ENCODE measurements at places on chromosomes 2 and 18.

GRCh38 chr2:47520825-47521665 is 118.1 kb downstream of the MSH2 start:
- peak; percentile 84 for DNase-seq

- DNase-seq = no peak
Measured at GRCh38 chr2:40450796-40451430, 977 bp downstream of the SLC8A1 start.

- no peak for DNase-seq
Measured at GRCh38 chr2:149278872-149279264, 51.5 kb upstream of the LYPD6 start.

DNA sequence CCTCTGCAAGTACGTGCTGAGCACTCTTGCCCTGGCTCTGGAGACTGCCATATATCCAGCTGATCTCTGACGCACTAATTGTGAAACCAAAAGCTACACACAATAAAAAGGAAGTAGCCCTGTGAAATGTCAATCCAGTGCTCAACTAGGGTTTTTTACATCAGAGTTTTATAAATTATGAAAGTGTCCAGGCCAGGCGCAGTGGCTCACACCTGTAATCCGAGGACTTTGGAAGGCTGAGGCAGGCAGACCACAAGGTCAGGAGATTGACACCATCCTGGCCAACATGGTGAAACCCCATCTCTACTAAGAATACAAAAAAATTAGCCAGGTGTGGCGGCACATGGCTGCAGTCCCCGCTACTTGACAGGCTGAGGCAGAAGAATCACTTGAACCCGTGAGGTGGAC is 24.5 kb upstream of the PEX13 start:
- no peak for DNase-seq

DNA sequence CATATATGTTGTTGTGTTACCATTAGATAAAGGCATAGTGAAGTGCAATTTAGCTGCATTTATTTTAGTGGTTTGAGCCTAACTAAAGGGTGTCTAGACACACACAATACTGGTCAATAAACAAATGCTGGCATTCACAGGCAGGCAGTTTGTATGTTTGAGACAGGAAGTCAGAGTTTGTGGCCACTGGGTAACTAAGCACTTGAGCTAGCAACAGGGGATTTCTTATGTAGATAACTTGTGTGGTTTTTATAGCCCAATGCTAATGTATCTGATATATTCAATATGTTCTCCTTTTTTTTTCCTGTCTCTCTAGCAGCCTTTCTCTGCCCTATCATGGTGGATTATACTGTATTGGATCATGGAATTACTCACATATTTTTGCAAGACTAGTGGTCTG is 38.1 kb downstream of the LRRTM4 start:
- no peak for DNase-seq

GRCh38 chr18:23596183-23596582 is 9.9 kb upstream of the NPC1 start:
- DNase-seq = no peak

- DNase-seq = no peak
Measured at GRCh38 chr18:45255197-45255890, 359.9 kb upstream of the SLC14A2 start.

GRCh38 chr2:121153516-121153915 is 131.5 kb downstream of the TFCP2L1 start:
- no peak for DNase-seq

DNA sequence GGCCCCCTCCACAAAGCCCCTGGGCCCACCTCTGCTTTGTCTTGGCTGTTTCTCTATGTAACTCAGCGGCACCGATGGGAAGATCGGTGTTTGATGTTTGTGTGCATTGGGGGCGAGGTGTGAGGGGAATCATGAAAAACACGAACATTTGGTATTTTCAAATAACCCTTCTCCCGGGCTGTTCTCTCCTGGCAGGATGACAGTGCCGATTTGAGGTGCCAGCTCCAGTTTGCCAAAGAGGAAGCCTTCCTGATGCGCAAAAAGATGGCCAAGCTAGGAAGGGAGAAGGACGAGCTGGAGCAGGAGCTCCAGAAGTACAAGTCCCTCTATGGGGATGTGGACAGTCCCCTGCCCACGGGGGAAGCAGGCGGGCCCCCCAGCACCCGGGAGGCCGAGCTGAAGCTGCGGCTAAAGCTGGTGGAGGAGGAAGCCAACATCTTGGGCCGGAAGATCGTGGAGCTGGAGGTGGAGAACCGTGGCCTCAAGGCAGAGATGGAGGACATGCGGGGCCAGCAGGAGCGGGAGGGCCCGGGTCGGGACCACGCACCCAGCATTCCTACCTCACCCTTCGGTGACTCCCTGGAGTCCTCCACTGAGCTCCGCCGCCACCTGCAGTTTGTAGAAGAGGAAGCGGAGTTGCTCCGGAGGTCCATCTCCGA is 78.1 kb downstream of the MTCL1 start:
- DNase-seq = no peak

- peak; percentile 91 for DNase-seq
Measured at GRCh38 chr2:227817850-227818674, 4.4 kb downstream of the CCL20 start.

GRCh38 chr18:59536166-59536565 is 161.1 kb downstream of the CCBE1 start:
- DNase-seq = no peak

DNA sequence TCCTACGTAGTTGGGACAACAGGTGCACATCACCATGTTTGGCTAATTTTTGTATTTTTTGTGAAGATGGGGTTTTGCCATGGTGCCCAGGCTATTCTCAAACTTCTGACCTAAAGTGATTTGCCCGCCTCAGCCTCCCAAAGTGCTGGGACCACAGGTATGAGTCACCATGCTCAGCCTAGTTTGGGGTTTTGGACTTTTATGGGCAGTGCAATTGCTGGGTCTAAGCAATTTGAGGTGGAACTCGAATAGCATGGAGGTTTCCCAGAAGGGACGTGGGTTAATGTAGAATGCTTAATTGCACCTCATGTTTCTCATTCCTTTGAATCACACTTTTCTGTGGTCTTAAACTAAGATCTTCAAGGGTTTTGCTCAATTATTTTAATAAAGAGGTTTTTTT is 102.3 kb upstream of the EPHA4 start:
- no peak for DNase-seq

- no peak for DNase-seq
Measured at GRCh38 chr18:77316008-77316407, 66.4 kb downstream of the GALR1 start.

- no peak for DNase-seq
Measured at GRCh38 chr2:1755436-1756191, 11.3 kb upstream of the PXDN start.

GRCh38 chr18:21180588-21180987 is 61.4 kb upstream of the GREB1L start:
- no peak for DNase-seq

- no peak for DNase-seq
Measured at GRCh38 chr18:76958692-76959341, 136.5 kb downstream of the ZNF236 start.

- peak; percentile 40 for DNase-seq
Measured at GRCh38 chr2:234881413-234882241, 70.2 kb upstream of the SH3BP4 start.

GRCh38 chr2:5164776-5165525 is 527.2 kb upstream of the SOX11 start:
- DNase-seq = no peak

DNA sequence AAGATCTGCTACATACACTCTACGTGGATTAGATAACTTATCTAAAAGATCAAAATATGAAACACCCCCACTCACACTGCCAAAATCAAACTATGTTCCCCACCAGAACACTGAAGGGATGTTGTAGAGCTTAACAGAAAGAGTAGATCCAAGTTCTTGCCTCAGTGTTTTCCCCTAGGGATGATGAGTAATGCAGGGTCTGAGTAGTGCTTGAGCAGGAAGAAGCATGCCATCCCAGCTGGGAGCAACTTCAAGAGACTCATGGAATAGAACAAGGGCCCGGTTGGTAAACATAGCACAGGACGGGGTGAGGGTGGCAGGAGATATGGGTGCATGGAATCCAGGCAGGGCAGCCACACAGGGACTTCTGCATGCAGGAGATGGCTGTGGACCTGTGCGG is 74.3 kb downstream of the SNTG2 start:
- DNase-seq = no peak
